ENCODE measurements at places on chromosomes 5 and 9. TPM values are rescaled to one million over a fixed set of nuclear protein-coding genes. Genes with fewer than 3 reads are reported as not detected.

Gene TMEM174
- not detected for total RNA-seq

Gene S1PR3
- 0.22 TPM for total RNA-seq

Gene PDZD2
- total RNA-seq: not detected

Gene PGM5
- not detected for total RNA-seq

Gene SMIM32
- not detected for total RNA-seq

Gene LECT2
- not detected for total RNA-seq

Gene GBGT1
- 14.3 TPM for total RNA-seq
